ENCODE measurements at places on chromosomes 7 and 10.

GRCh38 chr7:76386691-76387260 lies 22.7 kb downstream of the SSC4D start:
- DNase-seq: no peak

GRCh38 chr7:94700926-94701554 lies 45.1 kb upstream of the SGCE start:
- DNase-seq: no peak

- DNase-seq: no peak
Measured at GRCh38 chr10:114283535-114284234, 44.6 kb downstream of the VWA2 start.

DNA sequence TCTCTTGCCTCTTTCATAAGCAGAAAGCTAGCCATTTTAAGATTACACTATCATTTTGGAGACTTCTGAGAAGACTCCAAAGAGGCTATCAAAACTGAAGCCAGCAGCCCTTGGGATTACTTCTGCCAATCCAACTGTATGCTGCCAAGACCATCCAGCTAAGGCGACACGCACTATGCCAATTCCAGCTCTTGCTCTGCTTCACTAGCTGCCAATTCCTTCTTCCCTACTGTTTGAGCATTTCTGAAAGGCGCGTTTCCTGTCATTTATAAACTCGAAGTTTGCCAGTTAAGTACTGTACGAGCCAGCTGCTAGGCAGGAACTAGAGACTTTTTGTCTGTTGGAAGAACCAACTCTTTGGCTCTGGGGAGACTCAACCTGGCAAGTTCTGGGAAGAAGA lies 36.5 kb downstream of the MALSU1 start:
- no peak for DNase-seq

DNA sequence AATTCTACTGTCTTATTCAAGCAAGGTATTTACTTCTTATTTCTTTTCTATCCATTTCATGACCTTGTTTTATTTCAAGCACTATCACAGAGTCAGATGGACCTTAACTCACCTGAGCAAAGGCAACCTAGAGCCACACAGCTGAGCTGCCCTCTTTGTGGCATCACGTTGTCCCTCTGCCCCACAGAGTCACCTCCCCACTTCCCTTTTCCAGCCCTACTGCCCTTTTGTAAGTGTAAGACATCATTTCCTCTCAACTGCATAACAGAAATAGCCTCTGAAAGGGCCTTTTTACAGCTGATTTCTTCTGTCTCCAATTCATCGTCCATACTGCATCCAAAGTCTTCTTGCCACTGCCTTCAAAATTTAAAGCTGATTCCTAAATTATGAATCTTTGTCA lies 946.0 kb downstream of the NRG3 start:
- DNase-seq: no peak

DNA sequence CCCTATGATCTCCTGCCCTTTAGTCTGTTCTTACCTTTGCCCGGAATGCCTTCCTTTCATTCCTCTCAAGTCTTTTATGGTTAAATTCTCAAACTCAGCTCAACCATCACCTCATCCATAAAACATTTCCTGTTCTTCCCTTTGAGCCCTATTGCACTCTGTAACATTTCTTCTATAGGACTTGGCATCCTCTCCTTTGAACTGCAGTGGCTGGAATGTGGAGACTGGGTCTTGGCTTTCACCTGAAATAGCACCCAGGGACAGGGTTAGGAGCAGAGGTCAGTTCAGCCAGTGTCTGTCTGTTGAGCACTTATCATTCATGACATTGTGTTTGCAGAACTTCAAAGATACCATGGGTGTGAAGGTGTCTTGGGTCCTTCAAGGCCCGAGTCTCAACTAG lies 7.2 kb downstream of the NFE2L3 start:
- no peak for DNase-seq

- DNase-seq: no peak
Measured at GRCh38 chr10:31974434-31975124, 45.9 kb upstream of the ARHGAP12 start.

- no peak for DNase-seq
Measured at GRCh38 chr7:74130518-74130917, 43.6 kb upstream of the EIF4H start.

DNA sequence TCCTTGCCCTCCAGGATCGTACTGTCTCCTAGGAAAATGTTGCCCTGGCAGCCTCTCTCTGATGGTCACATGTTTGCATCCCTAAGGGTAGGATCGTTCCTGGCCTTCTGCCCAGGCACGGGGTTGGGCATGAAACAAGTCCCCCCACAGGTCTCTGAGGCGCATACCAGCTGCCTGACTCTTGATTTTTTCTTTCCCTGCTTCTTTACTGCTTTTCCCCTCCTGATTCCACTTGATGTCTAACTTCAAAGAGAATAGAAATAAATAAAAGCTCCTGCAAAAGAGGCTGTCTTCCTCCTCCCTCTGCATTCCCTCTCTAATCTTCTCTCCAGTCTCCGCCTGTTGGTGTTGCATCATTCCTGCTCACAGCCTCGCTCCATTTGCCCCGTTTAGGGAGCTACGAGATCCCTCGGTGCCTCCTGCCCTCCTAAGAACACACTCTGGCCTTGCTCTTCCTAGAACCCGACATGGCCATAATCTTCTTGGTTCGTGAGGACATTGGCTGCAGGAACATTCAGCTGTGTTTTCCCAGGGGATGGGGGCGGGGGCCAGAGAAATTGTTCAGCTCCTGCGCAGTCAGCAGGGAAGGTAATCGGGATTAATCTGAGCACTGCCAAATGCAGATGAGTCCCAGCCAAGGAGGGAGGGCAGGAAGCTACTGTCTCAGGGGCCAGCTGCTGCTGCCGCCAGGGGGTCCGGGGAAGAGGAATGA lies 26.0 kb downstream of the LEP start:
- DNase-seq: no peak

GRCh38 chr10:34434119-34434594 lies 380.9 kb downstream of the PARD3 start:
- no peak for DNase-seq

GRCh38 chr7:115637128-115637527 lies 393.4 kb downstream of the TFEC start:
- no peak for DNase-seq

DNA sequence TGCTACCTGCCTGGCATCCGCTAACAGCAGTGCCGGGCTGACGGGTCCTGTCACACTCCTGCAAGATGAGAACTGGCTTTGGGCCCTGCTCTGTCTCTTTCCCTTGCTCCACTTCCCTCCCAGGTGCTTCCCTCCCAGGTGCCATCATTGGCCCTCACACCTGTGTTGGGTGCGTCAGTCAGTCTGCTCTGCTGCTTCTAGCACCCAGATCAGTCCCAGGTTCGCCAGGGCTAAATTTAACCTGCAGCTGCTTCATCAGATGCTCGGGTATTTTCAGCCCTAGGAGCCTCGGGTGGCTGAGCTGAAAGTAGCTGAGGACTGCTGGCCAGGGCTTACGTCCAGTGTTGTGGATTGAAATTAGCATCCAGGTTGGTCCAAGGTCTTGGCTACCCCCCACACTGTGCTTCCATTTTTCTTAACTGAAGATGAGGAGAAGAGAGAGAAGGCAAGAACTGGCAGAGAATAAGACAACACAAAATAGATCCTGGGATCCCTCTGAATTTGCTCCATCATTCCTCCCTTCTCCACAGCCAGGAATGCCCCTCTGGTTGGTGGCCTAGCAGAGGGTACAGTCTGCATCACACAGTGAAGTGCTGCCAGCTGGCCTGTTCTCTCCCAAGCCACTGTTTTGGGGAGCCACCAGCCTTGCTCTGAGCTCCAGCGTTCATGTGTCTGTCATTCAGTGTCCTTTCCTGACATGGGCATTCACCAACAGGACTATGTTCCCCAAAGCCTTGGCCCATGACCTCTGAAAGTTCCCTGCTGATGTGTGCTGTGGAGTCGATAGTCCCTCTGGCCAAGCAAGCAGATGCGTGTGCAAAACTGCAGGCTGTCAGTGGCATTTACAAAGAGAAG lies 65.9 kb upstream of the SYPL1 start:
- no peak for DNase-seq

DNA sequence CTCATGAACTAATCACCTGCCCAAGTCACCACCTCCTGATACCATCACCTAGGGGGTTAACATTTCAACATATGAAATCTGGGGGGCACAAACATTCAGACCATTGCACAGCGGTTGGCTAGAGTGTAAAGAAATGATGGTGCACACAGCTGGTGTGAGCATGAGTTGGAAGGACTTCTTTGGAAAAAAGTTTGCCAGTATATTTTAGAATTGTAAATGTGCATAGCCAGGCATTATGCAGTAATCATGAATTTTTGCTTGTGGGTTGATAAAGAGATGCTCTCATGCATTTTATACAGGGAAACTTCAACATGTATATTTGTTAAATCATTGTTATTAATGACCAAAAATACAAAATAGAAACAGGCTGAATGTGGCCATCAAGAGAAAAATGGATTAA lies 100.0 kb downstream of the VWC2 start:
- no peak for DNase-seq

DNA sequence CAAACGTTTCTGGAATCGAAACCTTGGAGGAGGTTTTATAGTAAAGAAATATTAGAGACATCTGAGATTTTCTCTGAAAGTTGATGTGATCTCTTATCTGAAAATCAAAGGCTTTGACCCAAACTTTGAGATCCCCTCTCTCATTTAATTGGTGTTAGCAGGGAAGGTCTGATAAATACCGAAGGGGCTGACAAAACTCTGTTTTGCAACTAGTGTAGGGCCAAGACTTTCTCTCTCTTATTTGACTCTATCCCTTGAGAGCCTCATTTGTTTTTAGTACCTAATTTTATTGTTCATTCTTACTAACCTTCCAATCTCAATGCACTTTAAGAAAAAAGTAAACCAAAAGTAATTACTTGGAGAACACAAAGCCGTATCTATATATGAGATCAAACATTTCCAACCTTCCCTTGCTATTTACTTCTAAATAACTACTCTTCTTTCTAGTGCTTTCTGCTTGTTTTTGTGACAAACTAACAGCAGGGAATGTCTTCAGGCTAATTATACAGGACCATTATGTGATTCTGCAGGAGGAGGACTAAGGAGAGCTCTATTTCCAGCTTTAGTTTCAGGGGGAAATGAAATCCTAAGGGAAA lies 33.4 kb upstream of the NPVF start:
- no peak for DNase-seq

DNA sequence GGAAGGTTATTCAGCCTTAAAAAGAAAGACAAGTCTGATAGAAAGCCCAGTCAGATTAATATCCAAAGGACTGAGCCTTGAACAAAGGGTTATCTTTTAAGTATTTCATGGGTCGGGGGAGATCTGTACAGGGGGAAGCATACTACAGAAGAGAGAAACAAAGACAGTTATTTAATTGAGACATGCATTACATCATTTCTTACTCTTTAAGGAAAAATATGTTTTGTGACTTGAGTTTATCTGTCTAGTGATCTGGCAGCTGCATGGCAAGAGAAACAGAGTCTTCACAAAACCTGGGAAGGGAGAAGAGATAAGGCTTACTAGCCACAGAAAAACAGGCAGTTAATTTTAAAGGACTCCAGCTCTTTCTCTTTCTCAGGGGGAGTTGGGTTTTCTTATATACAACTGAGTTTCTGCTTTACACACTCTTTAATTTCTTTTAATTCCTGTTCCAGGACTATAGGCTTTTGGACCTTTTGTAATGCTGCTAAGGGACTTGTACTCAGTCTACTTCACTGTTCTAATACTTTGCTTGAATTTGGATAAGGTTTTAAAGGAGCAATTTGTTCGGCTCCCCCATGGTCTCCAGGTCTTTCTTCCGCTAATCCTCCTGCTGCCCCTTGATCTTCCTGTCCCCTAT lies 20.9 kb upstream of the CYP3A43 start:
- no peak for DNase-seq

DNA sequence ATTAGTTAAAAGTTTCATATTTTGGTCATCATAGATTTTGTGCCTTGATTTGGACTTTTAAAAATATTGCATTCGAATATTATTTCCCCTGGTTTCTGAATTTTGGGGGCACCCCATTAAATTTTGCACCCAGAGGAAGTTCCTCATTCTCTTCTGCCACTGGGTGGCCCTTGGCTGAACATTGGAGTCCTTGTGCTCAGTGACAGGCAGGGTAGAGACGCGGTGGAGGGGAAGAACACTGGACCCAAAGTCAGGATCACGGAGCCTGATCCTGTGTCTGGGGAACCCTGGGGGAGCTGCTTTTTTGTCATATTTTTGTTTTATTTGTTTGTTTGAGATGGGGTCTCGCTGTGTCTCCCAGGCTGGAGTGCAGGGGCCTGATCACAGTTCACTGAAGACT lies 74.7 kb downstream of the MKI67 start:
- DNase-seq: no peak
